ENCODE measurements at places on chromosomes 7 and 10. TPM values are rescaled to one million over a fixed set of nuclear protein-coding genes. Genes with fewer than 3 reads are reported as not detected.

- DNase-seq, result no peak
Measured at GRCh38 chr10:119852822-119853221, 19.8 kb downstream of the MCMBP start.

HNRNPH3 gene
- 36.5 TPM for total RNA-seq

IMPDH1 gene
- 56.5 TPM for total RNA-seq

HMX2 gene
- not detected for total RNA-seq

- DNase-seq, result no peak
Measured at GRCh38 chr7:30873207-30873606, 38.4 kb upstream of the AQP1 start.

DNA sequence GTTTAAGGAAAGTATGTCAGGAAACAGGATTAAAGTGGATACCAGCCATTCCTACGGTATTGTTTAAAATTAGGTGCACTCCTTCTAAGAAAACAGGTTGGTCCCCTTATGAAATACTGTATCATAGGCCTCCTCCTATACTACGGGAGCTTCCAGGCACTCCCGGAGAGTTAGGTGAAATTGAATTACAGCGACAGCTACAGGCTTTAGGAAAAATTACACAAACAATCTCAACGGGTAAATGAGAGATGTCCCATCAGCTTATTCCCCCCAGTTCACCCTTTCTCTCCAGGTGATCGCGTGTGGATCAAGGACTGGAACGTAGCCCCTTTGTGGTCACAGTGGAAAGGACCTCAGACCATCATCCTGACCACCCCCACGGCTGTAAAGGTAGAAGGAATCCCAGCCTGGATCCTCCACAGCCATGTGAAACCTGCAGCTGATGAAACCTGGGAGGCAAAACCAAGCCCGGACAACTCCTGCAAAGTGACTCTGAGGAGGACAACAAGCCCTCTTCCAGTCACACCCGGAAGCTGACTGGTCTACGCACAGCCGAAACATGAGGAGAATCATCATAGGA, 25.1 kb upstream of the GHITM start:
- no peak for DNase-seq

FAM237B gene
- not detected for total RNA-seq

GRCh38 chr10:43037942-43038782, 38.7 kb upstream of the RET start:
- DNase-seq, result no peak

AS3MT gene
- total RNA-seq, result 8.1 TPM

TAS2R3 gene
- total RNA-seq, result 1.3 TPM

Data from fibroblast of lung (primary cell).